Fibroblast of skin of left biceps (primary cell): ENCODE measurements at places on chromosomes 7 and 10.
A peak's percentile ranks its signal among the peaks of the same experiment; 100 is the strongest.

- no peak for DNase-seq
Observed at GRCh38 chr10:23099816-23100215, 4.4 kb downstream of the MSRB2 start.

DNA sequence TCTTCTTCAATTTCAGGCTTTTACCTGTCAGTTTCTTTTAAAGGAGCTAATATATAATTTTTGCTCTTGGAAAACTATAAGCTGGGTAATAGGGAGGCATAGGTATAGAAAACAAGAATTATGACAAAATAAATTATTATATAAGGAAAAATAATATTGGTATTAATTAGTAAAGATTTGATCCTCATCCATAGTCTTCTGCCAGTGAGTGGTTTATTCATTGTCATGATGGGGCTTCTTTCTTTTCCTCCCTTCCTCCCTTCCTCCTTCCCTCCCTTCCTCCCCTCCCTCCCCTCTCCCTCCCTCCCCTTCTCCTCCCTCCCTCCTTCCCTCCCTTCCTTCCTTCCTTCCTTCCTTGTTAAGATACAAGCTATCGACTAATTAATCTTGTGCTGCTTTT, 698.6 kb downstream of the SORCS3 start:
- no peak for DNase-seq

DNA sequence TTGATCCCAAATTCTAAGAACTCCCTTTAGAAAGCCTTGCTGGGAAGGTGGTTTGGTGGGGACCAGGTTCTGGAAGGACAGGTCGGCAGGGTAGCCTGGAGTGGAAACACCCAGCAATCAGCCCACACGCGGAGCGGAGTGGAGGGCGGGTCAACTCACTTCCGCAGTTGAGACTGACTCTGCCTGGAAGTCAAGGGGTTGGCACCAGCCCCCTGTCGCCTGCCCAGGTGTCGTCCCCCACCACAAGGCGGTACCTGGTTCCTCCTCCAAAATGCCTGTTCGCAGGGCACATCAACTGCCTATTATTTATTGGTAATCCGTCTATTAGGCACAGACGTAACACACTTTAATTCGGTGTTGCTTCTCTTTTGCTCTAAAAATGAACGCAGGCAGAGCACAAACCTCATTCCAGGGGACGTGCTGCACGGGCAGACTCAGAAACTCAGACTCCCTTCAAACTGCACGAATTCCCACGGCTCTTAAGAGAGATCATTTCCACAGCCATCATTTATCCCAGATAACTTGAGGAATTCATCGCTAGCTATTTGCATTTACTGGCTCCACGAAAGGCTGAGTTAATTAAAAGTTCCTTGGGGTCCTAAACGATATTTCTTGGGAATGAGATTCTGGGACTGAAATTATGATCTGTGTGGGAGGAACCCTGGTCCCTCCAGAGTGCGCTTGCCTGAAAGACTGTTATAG, 248.2 kb upstream of the PPP2R2D start:
- no peak for DNase-seq

GRCh38 chr7:46569133-46569465, 648.0 kb upstream of the IGFBP3 start:
- no peak for DNase-seq

DNA sequence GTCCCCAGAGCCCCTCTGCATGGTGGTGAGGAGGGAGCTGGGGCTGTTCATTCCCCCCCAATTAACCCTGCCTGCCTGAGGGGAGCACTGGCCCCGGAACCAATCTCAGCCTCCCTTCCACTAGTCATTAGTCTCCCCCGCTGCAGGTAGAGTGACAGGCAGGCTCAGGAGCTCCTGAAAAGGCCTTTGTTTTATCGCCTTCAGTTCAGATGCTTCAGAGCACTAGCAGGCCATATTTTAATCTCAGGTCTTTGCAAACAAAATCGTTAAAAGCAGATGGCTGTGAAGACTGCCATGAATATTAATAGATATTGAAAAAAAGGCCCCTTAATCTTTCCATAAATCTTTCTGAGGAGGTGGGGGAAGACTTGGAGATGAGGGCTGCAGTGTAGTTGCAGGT, 250.7 kb downstream of the RPS24 start:
- no peak for DNase-seq

- peak; percentile 60 for DNase-seq
Observed at GRCh38 chr7:66747881-66748511, 7.5 kb downstream of the RABGEF1 start.

DNA sequence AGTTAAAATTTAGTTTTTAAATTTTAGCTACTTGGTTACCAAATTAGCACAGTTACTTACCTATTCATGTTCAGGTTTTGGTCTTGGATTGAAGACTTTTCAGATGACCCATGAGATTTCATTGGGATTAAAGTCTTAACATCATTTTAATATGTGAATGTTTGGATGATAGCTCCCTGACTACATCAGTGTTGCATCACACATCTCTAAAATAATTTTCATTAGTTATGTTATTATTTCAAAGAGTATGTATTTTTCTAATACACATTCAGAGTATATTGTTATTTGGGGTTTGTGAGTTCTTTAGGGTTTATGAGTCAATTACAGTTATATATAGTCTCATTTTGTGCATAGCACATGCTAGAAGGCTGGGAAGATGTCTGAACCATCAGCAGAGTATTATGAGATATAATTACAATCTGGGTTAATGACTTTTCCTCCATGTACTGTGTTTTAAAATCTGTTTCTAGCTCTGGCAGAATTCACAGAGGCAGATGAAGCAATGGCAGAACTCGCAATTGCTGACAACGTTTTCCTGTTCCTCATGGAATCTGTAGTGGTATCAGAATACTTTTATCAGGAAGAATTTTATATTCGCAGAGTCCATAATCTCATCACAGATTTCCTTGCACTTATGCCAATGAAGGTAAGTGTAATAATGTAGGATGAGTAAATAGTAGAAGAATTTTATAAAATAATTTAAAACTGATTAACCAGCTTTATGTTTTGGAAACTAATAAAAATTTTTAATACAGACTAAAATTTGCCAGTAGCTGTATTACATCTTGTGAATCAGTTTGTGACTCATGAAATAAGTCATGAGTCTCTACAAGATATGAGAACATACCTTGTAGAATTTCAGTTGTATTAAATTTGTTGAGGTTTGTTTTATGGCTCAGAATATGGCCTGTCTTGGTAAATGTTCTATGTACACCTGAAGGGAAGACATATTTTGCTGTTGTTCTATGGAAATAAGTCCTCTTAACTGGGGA, 26.9 kb downstream of the NUP205 start:
- no peak for DNase-seq

DNA sequence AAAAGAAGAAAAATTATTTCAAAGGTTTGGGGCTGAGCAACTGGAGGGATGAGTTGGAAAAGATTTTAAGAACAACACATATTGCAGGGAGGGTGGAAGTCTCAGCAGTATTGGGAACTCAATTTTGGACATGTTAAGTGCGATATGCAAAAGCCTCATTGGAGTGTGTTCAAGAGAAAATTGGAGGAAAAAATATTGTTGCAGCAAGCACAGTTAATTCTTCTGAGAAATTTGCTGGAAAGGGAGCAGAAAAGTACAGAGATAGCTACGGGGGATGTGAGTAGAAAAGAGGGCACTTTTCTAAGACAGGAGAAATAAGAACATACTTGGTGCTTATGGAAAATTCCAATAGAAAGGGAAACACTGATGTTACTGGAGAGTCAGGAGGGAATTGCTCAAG, 59.8 kb upstream of the MAGI2 start:
- DNase-seq = no peak

DNA sequence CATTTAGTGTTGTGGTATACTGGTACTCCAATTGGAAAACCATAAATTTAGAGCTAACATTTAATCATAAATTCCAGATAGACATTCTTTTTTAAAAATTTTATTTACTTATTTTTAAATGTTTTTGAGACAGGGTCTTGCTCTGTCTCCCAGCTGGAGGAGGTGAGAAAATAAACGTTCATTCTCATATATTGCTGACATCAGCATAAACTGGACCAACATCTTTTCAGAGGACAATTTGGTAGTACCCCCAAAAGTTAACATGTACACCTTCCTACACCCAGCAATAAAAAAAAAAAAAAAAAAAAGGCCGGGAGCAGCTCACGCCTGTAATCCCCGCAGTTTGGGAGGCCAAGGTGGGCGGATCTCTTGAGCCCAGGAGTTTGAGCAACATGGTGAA, 5.2 kb downstream of the TAS2R60 start:
- DNase-seq = no peak

GRCh38 chr7:12729112-12729511, 41.7 kb downstream of the ARL4A start:
- no peak for DNase-seq
